Left hindlimb (tissue), 1 donor: ENCODE measurements at places on chromosomes 12 and 14.
A peak's percentile ranks its signal among the peaks of the same experiment; 100 is the strongest.

GRCh38 chr14:104091927-104092771, 6.6 kb downstream of the ASPG start:
- peak; percentile 13 for DNase-seq

- no peak for DNase-seq
Observed at GRCh38 chr12:3704512-3705353, 48.2 kb downstream of the CRACR2A start.

- DNase-seq = no peak
Observed at GRCh38 chr14:91089958-91090535, 23.8 kb upstream of the DGLUCY start.

GRCh38 chr12:100234591-100235304, 32.1 kb downstream of the DEPDC4 start:
- no peak for DNase-seq

DNA sequence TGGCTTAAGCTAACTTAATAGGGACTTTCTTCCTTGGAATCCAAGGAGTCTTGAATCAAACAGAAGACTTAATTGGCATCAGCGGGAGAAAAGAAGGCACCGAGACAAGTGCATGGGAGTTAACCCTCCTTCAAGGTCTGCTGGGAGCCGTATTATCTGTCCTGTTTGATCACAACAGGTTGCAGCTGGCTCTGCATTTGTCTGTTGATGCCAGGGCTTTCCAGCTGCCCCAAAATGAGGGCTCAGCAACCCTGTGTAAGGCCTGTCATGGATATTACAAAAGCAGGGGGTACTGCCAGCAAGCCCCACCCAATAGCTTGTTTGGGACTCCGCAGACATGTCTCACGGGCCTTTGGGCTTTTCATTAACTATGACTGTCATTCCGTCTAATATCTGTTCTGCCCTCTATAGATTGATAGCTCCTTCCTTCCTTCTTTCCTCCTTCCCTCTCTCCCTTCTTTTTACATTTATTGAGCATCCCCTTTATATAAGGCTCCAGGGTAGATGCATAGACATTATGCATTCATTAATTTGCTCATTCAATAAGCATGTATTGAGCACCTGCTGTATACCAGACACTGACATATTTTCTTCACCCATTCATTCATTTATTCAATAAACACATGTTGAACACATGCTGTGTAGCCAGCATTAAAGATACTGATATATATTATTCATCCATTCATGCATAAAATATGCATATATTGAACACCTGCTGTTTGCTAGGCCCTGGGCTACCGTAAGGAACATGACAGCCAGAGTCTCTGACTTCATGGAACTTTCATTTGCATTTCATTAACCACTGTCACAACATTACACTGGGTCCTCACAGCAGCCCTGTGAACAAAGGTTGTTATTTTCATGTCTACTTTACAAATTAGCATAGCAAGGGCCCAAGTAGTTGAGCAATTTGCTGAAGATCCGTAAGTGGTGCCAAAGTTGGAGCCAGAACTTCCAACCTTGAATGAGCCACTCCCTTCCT, 56.2 kb downstream of the SVOP start:
- DNase-seq = no peak

- DNase-seq = no peak
Observed at GRCh38 chr12:109946505-109946904, 46.4 kb downstream of the TCHP start.

- DNase-seq = no peak
Observed at GRCh38 chr12:82970614-82971013, 283.9 kb downstream of the TMTC2 start.

- DNase-seq = no peak
Observed at GRCh38 chr12:3646561-3647241, 106.2 kb downstream of the CRACR2A start.

DNA sequence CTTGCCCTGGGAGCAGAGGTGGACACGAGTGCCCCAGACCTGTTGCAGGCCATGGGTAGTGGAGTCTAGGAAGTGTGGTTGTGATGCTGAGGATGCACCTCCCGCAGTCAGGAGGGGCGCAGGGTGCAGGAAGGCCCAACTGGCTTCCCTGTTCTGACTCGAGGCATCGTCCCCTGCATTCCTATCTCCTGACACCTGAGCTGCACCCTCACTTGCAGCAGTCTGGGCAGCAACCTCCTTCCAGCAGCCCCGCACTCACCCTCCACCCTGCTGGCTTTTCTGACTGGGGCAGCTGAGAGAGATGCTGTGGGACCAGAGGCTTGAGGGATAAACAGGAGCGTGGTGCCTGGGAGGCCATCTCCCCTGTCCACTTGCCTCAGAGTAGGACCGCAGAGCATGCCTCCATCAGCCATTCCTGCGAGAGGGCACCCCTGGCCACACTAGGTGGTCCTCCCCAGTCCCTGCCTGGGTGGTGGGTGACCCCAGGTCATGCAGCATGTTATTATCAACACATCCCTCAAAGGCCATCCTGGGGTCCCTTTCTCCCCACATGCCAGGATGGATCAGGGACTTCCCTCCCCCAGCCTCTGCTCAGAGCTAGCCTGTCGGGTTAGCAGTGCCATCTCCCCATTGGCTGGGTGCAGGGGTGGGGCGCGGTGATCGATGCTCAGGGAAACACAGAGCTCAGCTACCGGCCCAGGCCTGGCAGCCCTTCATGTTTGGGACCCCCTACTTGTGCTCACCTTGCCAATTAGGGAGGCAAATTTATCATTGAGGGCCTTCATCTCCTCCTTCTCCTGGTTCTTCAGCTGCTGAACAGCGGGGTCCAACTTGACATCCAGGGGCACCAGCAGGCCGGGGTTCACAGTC, 719 bp downstream of the KRT80 start:
- no peak for DNase-seq

DNA sequence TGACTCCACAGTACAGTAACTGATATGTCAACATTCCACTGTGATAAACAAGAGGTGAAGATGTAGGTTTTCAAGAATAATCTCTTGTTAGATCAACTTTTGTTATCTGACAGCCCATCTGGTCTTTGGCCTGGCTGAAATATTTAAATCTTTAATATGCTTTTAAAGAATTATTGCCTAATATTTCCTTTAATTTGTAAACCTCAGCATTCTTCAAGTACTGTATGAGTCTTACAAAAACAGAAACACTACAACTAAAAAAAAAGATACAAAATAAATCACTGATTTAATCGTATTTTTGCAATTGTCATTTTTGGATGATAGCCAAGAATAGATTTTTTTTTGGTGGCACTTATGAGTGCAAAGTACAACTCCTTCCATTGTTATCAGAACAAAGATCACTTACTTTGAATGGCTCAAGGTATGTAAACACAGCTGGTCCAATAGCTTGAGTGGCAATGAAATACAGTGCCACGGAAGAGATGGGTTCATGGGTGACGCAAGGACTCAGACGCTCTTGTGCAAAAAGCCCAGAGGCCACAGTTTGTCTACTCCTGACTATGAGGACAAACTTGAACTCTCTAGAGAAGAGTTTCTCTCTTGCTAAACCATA, 109.5 kb downstream of the PAX9 start:
- DNase-seq = no peak

- no peak for DNase-seq
Observed at GRCh38 chr14:100911665-100912316, 8.3 kb upstream of the RTL1 start.

DNA sequence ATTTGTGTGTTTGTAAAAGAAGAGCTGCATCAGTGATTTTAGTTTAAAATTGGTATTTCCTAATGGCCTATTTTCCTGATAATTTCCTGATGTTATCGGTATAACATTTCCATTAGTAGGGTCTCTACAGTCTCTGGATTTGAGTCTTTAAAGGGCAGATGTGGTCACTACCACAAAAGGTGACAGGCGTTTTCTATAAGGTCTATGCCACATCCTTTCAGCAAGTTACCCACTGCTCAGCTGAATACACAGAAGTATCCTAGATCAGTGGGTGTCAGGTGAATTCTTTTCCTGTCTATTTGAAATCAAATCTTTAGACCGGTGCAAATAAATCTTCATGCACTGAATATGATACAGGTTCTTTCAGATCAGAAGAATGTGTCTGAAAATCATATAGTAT, 90.2 kb downstream of the LIN7A start:
- DNase-seq = no peak

GRCh38 chr12:123860377-123860776, 98.3 kb downstream of the DNAH10 start:
- no peak for DNase-seq

DNA sequence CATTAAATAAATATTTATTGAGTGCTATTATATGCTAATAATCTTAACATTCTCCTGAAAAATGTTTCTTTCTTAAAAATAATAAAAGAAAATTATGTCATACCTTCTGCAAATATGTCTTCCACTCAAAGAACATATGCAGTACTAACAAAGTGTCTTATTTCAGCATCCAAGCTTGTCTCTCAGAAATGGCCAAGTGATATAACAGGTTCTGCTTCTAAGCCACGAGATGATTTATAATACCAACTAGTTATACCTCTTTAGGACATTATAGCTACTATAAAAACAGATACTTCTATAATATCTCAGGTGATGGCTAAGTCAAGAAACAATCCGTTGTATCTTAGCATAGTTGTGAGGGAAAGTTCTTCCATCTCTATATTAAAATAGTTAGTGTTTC, 128.1 kb upstream of the ARID2 start:
- DNase-seq = no peak

GRCh38 chr12:124581307-124582107, 14.1 kb upstream of the NCOR2 start:
- DNase-seq = no peak

- DNase-seq = peak; percentile 87
Observed at GRCh38 chr14:62117010-62117750, 355.0 kb downstream of the SNAPC1 start.
